ENCODE measurements at places on chromosomes 12 and 14.

DNA sequence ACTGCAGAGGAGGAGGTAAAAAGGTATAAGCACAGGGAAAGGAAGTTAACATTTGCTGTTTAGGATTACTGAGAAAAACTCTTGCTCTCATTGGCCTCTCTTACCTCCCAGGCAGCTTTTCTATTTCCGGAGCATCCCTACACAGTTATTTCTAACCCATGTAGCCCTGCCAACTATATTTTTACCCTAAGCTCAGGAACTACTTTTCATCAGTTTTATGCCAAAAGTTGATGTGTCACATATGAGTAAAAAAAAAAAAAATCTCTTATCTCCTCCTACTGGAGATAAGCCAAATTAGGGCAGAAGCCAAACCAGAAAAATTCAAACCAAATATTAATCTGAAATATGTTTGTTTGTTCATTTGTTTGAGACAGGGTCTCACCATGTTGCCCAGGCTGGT is 34.4 kb upstream of the PSMA6 start:
- no peak for DNase-seq

DNA sequence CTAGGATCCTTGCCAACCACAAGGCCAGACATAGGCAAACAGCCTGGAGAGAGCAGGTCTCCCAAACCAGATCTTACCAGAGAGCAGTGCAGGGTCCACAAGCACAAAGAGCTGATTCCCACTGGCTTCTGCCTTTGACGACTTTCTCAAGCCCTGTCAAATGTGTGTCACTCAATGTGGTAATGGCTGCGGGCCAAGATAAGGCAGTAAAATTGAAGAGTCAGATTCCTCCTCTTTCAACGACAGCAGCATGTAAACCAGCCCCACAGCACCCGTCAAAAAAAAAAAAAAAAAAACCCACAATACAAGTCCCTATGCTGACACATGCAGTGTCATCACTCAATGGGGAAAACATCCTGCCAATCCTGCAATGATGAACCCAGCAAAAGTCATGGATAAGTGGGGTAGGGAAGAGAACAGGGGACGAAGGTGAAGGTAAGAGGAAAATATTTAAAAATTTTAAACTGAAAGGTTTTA is at the start of gene STON2:
Gene STON2, minus strand, starts transcription at position 123 of the 477 bp plus-strand sequence. CDS start 1,942 bp downstream, outside the sequence.
- DNase-seq = no peak

GRCh38 chr14:22184157-22184829 is 404.7 kb downstream of the DAD1 start:
- no peak for DNase-seq

DNA sequence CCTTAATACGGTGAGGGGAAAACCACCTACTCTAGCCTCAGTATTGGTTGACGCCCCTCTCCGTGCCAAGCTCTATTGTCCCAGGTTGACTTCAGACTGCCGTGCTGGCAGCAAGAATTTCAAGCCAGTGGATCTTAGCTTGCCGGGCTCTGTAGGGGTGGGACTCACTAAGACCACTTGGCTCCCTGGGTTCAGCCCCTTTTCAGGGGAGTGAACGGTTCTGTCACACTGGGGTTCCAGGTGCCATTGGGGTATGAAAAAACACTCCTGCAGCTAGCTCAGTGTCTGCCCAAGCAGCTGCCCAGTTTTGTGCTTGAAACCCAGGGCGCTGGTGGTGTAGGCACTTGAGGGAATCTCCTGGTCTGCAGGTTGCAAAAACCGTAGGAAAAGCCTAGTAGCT is 107.1 kb downstream of the NUBPL start:
- DNase-seq = no peak

- DNase-seq = no peak
Measured at GRCh38 chr14:85316701-85317410, 213.1 kb upstream of the FLRT2 start.

GRCh38 chr14:23877538-23878180 is 75.9 kb upstream of the DHRS4 start:
- no peak for DNase-seq

DNA sequence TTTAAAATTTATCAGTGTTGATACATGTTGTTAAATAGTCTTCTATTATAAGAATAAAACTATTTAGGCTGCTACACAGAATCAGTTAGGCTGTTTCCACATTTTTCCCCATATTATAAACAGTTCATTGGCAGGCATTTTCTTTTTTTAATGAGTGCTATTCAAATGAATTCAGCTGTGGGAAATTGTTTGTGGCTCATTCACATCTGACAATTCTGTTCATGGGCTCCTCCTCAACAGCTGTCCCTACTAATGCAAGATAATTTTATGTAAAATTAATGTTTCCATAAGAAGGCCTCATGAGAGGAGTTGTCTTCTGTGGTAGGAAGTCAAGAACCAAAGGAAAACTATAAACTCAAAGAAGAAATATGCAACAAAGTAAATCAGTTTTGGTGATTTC is 218.0 kb downstream of the PPFIA2 start:
- DNase-seq = no peak

DNA sequence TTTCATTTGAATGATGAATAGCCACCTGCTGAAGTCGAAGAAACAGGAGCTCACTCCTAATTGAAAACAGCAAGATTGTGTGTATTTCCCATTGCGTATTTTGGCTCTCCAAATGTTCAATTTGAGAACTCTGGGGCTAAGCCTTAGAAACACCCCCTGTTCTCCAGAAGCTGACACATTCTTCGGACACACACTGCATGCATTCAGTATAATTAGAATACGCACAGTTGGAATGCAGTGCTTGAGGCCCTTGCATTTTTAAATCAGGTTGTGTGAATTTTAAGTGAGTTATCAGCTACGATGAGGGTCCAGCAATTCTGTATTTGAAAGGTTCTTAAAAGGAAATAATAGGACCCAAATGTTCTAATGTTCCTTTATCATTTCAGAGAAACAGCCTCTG is 103.8 kb downstream of the PRKD1 start:
- DNase-seq = no peak

GRCh38 chr14:24313913-24314312 is 2.6 kb downstream of the LTB4R start:
- no peak for DNase-seq
